ENCODE measurements at places on chromosomes 13 and 19.

DNA sequence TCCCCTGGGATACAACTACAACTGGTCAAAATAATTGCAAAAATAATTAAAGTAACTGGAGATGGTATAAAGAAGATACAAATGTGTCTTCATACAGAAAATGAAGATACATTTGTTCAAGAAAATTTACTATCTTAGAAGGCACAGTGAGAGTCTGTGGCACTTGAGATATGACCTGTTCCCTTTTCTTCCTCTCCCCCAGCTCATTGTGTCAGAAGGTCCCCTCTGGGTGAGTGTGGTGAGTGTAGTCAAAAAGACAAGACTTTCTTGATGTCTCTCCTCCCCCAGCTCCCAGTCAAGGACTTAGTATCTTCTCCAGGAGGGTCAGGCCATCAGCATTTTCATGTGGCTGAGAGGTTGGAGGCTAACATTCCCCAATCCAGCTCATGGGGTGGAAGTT lies 51.7 kb downstream of the EDNRB start:
- no peak for DNase-seq

DNA sequence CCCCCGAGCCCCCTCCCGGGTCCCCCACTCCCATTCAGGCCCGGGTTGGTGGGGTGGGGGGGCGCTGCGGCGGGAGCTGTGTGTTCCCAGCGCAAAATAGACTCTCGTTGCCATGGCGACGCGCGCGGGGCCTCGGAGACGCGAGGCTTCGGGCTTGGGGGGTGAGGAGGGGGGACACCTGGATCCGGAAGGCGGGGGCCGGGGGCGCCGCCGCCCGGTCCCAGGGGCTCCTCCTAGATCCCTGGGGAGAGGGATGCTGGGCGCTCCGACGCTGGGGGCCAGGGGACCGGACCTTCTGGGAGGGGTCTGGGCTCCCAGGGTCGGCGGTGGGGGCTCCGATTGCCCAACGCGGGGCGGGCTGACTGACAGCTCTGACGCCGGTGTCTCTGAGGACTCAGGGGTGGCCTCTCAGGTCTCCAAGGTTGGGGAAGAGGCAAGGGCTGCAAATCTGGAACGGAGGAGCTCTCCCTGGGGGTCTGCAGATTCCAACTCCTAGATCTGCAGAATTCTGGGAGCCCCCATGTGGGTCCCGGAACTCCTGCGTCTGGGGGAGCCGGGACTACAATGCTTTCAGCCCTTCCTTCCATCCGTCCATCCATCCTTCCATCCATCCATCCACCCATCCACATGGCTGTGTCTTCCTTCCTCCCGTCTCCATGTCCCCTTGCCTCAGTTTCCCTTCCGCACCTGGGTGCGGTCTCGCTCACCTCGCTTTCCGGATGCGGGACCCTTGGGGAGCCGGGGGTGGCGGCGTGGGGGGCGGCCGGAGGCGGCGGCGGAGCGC lies 9.1 kb upstream of the SHISA7 start:
- DNase-seq: no peak

DNA sequence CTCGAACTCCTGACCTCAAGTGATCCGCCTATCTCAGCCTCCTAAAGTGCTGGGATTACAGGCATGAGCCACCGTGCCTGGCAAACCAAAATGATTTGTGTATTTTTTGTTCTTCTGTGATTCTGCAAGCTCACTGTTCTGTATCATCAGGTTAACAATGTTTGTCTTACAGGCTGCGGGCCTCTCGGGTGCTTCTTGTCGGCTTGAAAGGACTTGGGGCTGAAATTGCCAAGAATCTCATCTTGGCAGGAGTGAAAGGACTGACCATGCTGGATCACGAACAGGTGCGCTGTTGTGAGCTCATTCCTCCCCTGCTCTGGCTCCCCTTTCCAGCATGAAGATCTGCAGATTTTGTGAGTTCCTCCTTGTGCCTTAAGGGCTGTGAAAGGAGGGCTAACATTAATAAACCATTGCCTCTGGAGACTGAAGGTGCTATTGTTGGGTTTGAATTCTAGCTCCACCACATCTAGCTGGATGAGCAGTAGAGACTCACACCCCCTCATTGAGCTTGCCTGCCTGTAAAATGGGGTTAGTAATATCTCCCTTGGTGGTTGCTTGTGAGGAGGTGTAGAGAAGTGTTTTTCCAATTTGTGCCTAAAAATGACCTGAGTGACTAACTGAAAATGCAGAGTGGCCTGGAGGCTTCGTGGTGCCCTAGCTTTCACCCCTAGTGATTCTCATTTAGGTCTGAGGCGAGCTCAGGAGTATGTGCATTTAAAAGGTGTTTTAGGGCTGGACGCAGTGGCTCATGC lies 12.9 kb downstream of the SAE1 start:
- no peak for DNase-seq

DNA sequence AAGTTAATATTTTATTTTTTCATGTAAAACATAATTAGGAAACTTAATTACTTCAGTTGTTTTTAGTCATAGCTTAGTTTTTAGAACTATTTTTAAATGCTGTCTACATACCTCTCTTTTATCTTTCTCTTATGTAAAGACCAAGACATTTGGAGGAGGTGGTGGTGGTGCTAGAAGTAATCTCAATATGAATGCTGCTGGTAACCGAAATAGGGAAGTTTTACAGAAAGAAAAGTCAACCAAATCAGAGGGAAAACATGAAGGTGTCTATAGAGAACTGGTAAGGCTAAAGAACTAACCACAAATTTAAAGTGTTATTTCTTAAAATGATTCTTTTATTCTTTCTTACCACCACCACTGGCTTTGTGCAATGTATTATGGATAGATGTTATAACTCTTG lies 97.3 kb downstream of the TDRD3 start:
- no peak for DNase-seq

DNA sequence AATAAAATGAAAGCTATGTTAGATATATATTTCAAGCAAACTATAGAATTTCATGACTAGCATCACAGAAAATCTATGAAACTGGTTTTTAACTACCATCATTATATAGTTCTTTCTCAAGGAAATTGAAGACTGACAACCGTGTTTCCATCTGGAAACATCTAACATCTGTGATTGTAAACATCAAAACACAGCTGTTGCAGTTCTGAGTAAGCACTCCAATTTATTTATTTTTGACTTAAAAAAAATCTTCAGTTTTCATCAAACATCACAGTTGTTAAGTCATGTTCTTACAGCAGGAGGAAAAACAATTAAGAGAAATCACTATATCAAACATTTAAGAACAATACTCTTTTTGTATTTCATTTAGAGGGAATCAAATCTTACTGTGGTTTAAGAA lies 1653.0 kb upstream of the MIR17HG start:
- DNase-seq: no peak

All from NCI-H2081 treated with DMSO at 0.1 percent for 48 hours (cell line).